Stimulated activated CD8-positive, alpha-beta memory T cell treated with anti-CD3 and anti-CD28 coated beads, Interleukin-2, amount 100 ng/mL, for 1 hour (primary cell): ENCODE measurements at places on chromosomes 12 and 14.

- DNase-seq: no peak
These were observed 273.1 kb upstream of the RGS6 start for GRCh38 chr14:71659159-71659558.

- DNase-seq: no peak
These were observed 193.1 kb downstream of the SOX5 start for GRCh38 chr12:23756416-23756815.

DNA sequence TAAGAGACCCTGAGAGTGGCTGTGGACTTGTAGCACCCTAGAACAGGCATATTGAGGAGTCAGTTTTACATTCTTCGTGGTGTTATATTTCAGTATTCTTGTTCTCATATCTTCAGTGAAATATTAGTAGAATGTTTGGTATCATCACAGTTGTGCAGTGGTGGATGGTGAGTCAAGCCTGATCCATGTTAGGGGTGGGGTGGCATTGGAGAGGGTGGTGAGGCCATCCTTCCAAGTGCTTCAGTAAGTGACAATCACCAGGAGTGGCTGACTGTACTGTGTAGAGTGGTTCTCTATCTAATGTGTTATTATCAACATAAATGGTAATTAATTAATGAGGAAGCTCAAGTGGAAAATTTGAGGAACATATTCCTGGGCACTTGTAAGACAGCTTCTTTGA lies 197.7 kb upstream of the SLC16A7 start:
- no peak for DNase-seq

DNA sequence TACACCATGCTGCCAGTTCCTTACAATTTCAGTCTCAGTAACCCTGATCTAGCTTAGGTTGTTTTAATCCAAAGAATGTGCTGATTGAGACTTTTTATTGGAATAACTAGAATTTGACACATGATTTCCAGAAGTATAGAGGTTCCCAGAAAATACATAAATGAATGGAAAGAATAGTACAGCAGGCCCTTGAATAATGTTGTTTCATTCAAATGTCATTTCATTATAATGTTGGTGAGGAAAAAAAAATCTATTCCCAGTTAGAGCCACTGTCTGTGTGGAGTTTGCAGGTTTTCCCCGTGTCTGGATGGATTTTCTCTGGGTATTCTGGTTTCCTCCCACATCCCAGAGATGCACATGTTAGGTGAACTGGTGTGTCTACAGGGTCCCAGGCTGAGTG lies 273.5 kb upstream of the GARIN6 start:
- no peak for DNase-seq

GRCh38 chr12:93901739-93902138 lies 224.6 kb downstream of the CRADD start:
- no peak for DNase-seq

DNA sequence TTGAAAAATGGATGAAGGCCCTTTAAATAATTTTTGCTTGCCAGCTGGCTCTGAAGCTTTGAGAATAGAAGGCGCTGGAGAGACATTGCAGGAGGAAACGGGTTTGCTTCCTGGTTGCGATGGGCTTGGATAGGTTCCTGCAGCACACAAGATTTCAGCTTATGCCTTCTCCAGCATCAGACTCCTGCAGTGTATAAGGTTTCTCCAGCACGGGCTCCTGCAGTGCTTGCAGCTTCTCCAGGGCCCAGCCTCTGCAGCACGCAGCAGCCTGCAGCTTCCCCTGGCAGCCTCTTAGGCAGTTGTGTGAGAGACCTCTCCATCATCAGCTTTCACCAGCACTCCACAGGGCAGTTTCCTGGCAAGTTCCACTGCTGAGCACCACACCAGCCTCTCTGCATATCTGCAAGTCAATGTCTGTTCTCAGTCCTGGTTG lies 78.7 kb upstream of the ZDHHC17 start:
- no peak for DNase-seq

- DNase-seq: no peak
These were observed 48.8 kb upstream of the SLC38A4 start for GRCh38 chr12:46874642-46875041.

GRCh38 chr14:60327447-60328331 lies 78.7 kb downstream of the PPM1A start:
- no peak for DNase-seq

DNA sequence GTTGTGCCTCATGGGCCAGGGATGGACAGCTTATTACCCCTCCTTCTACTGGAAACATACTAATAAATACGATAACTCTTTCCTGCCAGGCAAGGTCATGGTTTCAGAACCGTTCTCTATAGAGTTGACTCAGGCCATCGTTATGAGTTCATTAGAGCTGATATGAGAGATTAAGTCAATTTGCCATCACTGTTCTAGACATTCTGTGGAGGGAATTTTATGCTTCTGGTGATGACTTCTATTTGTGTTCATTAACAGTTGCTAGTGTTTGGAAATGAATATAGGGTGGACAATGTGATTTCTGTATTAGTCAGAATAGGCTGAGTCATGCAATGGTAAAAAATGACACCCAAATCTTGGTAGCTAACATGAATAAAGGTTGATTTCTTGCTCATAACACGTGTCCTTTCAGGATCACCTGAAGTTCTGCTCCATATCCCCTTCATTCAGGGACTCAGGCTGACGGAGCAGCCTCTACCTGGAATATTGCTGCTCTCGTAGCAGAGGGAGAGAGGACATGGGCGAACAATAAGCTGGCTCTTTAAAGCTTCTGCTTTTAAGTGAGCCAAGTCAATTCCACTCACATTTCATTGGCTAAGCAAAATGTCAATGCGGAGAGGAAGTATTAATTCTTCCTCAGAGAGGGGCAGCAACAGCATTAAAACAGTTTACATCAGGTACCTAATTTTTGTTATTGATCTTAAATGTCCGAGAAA lies 18.5 kb upstream of the TBPL2 start:
- DNase-seq: no peak

DNA sequence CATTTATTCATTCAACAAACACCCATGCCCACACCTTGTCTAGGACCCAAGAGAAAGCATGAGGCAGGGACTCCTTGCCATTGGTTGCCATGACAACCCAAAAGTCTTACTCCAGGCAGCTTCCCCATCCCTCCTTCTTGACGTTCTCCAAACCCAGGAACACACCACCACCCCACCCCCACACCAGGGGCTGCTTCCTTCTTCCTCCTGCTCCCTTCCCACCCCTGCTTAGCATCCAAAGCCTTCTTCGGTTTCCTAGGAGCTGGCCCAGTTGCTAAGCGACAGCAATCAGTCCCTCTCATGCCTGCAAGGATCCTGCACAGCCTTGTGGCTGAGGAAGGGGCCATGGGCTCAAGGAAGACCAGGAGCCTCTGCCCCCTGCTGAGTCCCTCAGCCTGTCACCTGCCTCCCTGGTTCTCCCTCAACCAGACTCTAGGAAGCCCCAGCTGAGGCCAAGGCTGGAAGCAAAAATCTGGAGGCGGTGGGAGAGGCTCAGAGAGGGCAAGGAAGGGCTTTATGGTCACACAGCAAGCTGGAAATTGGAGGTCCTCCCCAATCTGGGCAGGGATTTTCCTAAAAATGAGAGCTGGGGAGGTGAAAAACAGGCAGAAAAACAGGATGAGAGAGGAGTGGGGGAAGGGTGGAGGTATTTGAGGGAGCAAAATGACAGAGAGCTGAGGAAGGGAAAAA lies 15.4 kb downstream of the RASAL1 start:
- no peak for DNase-seq

DNA sequence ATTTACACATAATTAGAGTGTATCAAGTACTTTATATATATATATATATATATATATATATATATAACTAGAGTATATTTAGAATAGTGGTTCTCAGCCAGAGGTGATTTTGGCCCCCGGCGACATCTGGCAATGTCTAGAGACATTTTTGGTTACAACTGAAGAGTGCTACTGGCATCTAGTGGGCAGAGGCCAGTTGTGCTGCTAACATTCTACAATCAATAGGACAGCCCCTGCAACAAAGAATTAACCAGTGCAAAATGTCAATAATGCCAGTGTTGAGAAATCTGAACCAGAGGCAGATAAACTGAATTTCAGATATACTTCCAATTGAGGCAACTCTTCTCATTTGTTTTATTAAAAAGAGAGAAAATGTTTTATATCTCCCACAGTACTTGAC lies 8.9 kb downstream of the GTF2A1 start:
- no peak for DNase-seq

DNA sequence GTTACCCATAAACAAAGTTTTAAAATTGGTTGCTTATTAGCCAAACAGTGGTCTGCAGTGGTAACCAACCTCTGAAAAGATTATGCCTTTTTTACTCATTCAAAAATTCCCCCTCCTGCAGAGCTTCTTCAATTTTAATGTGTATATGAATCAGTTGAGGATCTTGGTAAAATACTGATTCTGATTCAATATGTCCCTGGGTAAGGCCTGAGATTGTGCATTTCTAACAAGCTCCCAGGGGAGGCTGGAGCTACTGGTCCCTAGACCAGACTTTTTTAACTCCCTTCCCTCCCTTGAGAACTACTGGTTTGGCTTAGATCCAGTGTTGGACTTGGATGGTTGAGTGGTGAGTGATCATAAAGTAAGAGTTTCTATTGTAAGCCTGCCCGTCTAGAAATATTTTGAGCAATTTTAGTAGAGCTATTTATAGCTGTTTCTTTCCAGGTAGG lies 90.2 kb downstream of the FUT8 start:
- no peak for DNase-seq

GRCh38 chr12:125544960-125545359 lies 479.7 kb downstream of the AACS start:
- DNase-seq: no peak

DNA sequence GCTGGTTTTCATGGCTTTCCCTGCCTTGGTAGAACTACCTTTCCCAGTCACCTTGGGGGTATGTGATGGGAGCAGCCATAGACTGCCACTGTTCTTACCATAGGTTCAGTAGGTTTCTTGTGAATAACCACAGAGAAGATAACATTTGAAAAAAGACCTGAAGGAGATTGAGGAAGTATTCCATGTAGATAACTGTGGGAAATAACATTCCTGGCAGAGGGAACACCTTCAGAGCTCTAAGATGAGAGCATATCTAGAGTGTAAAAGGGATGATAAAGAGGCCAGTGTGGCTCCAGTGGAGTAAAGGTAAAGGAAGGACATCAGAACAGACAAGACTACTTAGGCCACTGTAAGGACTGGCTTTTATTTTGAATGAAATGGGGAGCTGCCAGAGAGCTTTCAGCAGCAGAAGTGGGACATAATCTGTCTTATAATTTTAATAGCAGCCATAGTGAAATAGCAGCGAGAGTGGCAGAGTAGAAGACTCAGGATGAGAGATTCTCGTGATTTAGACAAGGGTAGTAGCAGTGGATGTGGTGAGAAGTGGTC lies 82.6 kb upstream of the KCNH3 start:
- DNase-seq: no peak

DNA sequence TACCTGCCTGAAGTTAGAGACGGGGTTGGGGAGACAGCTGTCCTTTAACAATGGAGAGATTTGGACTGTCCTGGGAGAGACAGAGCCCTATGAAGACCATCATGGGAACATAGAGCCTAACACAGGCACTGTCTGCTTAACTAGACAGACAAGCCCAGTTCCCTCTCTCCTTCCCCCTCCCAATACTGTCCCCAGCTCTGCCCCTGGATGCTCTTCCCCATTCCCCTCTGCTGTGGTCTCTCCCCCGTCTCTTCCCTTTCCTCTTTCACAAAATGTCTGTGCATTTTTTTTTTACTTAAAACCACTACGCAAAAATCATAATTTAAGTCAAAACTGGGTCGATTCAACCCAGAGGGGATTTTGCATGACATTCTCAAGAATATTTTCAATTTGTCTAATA lies 232.9 kb downstream of the CHST11 start:
- no peak for DNase-seq

- DNase-seq: no peak
These were observed 162.6 kb upstream of the PLEKHG7 start for GRCh38 chr12:92539976-92540781.

DNA sequence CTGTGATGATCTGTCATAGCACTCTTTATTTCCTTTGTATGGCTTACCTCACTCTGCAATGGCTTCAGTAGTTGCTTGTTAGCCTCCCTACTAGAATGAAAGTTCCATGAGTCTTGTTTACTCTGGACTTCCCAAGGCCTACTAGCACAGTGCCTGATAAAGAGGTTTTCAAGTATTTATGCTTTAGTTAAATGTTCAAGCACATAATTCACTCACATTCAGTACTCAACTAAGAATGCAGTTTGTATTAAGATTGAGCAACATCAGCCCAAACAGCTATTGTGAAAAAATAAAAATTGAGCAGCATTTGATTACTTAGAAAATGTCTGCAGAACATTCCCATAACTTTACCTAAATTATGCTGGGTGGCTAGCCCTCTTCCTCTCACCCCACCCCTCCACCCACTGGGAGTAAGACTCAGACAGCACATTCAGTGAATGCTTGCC lies 158.9 kb upstream of the AMIGO2 start:
- DNase-seq: no peak

- DNase-seq: no peak
These were observed 2.3 kb downstream of the CRACR2A start for GRCh38 chr12:3750616-3751015.

GRCh38 chr12:46661110-46661845 lies 164.5 kb downstream of the SLC38A4 start:
- DNase-seq: no peak

- DNase-seq: no peak
These were observed 168.7 kb upstream of the HIF1A start for GRCh38 chr14:61526405-61527312.

GRCh38 chr12:127516467-127516866 lies 750.5 kb upstream of the TMEM132C start:
- no peak for DNase-seq

DNA sequence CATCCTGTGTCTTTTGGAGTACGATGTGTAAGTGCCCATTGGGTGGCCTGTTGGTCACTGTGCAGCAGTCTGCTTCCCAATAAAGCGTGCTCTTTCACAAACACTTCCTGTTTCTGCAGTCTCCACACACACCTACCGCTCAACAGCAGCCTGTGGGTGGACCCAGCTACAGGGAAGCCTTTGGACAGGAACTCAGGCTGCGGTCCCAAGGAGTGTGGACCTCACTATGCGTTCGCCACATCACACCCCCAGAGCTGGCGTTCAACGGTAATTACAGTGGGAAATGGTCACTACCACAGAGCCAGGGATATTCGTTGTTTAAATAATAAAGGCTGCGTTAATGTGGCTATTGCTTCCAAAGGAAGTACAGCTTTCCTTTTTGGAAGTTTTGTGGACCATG lies 16.2 kb downstream of the PSMC1 start:
- DNase-seq: no peak

DNA sequence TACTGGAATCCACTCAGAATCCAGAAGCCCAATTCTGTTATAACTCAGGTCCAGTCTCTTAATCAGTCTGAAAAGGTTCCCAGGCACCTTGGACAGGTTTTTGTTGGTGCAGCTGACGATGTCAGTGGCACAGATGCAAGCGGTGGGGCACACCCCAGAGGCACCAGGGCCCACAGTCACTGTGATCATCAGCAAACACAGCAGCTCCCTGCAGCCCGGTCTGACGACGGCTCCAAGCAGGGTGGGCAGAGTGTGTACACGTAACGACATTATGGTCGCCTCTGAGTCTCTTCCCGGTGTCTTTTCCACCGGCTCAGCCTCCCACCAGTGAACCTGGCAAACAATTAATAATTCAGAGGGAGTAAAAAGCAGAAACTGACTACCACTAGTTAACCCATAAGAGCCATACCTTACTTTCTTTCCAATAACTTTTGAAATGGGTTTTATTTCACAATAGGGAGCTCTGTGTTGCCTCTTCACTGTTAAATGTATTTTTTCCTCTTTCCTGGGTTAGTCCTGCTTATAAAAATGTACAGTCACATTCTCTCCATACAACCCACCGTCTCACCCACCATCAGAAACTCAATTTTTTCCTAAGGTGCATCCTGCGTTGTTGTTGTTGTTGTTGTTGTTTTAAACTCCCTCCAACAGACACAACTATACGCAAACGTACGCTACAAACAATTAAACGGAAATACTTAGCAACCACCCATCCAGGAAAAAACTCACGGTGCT lies 521 bp upstream of the PCED1B start:
- DNase-seq: no peak
